ENCODE measurements at places on chromosomes 5 and 9.

GRCh38 chr9:108363311-108363710 lies 492.5 kb downstream of the ACTL7B start:
- no peak for DNase-seq

GRCh38 chr9:109035684-109036423 lies 22.6 kb upstream of the CTNNAL1 start:
- no peak for DNase-seq

GRCh38 chr5:132479111-132479951 lies 11.2 kb downstream of the IRF1 start:
- DNase-seq, result no peak

- DNase-seq, result no peak
Observed at GRCh38 chr9:127262602-127263001, 2.0 kb upstream of the GARNL3 start.

DNA sequence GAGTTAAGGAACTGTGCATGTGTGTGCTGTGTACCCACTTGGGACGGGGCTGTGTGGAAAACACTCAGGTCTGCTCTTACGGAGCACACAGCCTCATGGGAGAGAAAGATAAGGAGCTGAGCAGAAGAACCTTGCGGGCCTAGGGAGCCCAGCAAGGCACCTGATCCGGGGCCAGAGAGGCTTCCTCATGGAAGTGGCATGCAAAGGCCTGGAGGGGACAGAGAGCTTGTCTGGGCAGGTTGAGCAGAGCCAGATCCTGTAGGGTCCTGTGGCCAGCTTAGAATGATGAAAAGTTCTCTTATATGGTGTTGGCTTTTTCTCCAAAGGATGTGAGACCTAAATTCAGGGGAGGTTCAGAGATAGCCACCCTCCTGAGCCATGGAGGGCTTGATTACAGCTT lies 45.2 kb downstream of the NEK6 start:
- no peak for DNase-seq

DNA sequence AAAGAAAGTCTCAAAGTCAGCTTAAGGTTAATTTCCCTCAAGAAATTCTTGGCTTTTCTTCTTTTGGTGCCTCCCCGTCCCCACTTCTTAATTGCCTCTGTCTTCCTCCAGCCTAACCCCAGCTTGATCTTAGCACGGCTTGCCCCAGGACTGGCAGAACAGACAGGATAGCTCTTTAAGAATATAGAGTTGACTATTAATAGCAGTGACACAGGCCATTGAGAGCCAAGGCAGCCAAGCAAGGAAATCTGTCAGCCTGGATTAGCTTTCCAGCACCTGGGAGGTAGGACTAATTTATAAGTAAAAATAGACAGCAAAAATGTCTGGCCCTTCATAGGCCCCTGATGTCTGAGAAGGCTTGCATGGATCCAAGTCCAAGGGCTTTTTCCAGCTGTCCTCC lies 384.6 kb upstream of the SLC30A5 start:
- DNase-seq, result no peak

- no peak for DNase-seq
Observed at GRCh38 chr9:81902196-81902595, 26.0 kb upstream of the SPATA31D4 start.

All from stimulated activated CD4-positive, alpha-beta T cell treated with anti-CD3 and anti-CD28 coated beads, Interleukin-1b, Interleukin-23, amount 100 ng/mL, for 4 hours (primary cell).